ENCODE measurements at places on chromosomes 7 and 10. TPM values are rescaled to one million over a fixed set of nuclear protein-coding genes. Genes with fewer than 3 reads are reported as not detected.

The RBP4 gene
- total RNA-seq: 3.3 TPM

The FAM24B gene
- 6.4 TPM for total RNA-seq

The GARIN1A gene
- 6.4 TPM for total RNA-seq

The SPDYE16 gene
- total RNA-seq: 1.3 TPM

The DDC gene
- not detected for total RNA-seq

The FFAR4 gene
- total RNA-seq: 0.13 TPM

The SLC18A3 gene
- total RNA-seq: not detected

The PLXDC2 gene
- 48.7 TPM for total RNA-seq

The CNOT4 gene
- total RNA-seq: 34.4 TPM

The HKDC1 gene
- 0.10 TPM for total RNA-seq

The SEMA3A gene
- 8.1 TPM for total RNA-seq

The SPDYE5 gene
- 0.39 TPM for total RNA-seq

The CACUL1 gene
- total RNA-seq: 66.0 TPM

The ZNF22 gene
- 21.2 TPM for total RNA-seq

The TPST1 gene
- total RNA-seq: 21.1 TPM

The INA gene
- total RNA-seq: 2.0 TPM

The NPTX2 gene
- 12.5 TPM for total RNA-seq

The FAM221A gene
- 25.5 TPM for total RNA-seq

The GGCT gene
- 38.7 TPM for total RNA-seq

The ENTPD1 gene
- total RNA-seq: 74.1 TPM

The DENND2A gene
- total RNA-seq: 14.9 TPM

The PNLIP gene
- not detected for total RNA-seq

The OR2A12 gene
- total RNA-seq: not detected

The THSD7A gene
- 21.6 TPM for total RNA-seq

The PTF1A gene
- not detected for total RNA-seq

The CDHR1 gene
- total RNA-seq: 1.5 TPM

The CALML5 gene
- not detected for total RNA-seq

The CCDC7 gene
- total RNA-seq: 31.7 TPM

The DBF4 gene
- total RNA-seq: 12.1 TPM

The TMEM26 gene
- total RNA-seq: 4.1 TPM

The SPAG6 gene
- 2.6 TPM for total RNA-seq

The IQUB gene
- total RNA-seq: 1.6 TPM

The HOXA2 gene
- 1.8 TPM for total RNA-seq

The PDZD7 gene
- 0.18 TPM for total RNA-seq

The CTAGE8 gene
- 3.2 TPM for total RNA-seq

The PDK4 gene
- total RNA-seq: 27.8 TPM

The CYP3A4 gene
- total RNA-seq: not detected

The PILRB gene
- 94.1 TPM for total RNA-seq
